SK-MEL-5 (cell line): ENCODE measurements at places on chromosomes 5 and 9. TPM values are rescaled to one million over a fixed set of nuclear protein-coding genes. Genes with fewer than 3 reads are reported as not detected.

The SLC6A3 gene
- not detected in 2 replicates for total RNA-seq

GRCh38 chr5:3466392-3466791, 129.2 kb upstream of the IRX1 start:
- DNase-seq, result no peak

The DRD1 gene
- total RNA-seq, result not detected in 2 replicates

The PCDHA11 gene
- total RNA-seq, result 1.0 and 1.9 TPM in 2 replicates

The TSSK1B gene
- not detected in 2 replicates for total RNA-seq

The TEX48 gene
- total RNA-seq, result not detected in 2 replicates

DNA sequence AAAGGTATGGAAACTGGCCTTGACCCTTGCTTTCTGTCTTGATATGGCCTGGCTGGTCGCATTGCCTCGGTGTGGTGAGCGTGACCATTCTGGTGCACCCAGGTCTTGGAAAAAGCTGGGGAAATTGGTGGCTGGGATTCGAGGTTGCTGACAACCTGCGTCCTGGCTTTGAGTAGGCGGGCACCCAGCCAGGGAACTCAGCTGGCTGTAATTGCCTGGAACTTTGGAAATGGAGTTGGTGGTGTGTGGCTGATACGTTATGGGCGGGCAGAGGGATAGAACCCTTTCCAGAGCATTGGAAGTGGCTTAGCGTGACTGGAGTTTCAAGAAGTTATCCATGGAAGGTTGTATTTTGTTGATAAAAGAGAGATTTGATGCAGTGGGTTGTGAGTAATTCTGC, 35.2 kb downstream of the KCNMB1 start:
- no peak for DNase-seq

The RNF14 gene
- 213 and 228 TPM in 2 replicates for total RNA-seq

The ST8SIA4 gene
- total RNA-seq, result 2.0 and 2.1 TPM in 2 replicates

The FGFR4 gene
- 15.2 and 16.6 TPM in 2 replicates for total RNA-seq

The RIMOC1 gene
- 67.8 and 68.4 TPM in 2 replicates for total RNA-seq

DNA sequence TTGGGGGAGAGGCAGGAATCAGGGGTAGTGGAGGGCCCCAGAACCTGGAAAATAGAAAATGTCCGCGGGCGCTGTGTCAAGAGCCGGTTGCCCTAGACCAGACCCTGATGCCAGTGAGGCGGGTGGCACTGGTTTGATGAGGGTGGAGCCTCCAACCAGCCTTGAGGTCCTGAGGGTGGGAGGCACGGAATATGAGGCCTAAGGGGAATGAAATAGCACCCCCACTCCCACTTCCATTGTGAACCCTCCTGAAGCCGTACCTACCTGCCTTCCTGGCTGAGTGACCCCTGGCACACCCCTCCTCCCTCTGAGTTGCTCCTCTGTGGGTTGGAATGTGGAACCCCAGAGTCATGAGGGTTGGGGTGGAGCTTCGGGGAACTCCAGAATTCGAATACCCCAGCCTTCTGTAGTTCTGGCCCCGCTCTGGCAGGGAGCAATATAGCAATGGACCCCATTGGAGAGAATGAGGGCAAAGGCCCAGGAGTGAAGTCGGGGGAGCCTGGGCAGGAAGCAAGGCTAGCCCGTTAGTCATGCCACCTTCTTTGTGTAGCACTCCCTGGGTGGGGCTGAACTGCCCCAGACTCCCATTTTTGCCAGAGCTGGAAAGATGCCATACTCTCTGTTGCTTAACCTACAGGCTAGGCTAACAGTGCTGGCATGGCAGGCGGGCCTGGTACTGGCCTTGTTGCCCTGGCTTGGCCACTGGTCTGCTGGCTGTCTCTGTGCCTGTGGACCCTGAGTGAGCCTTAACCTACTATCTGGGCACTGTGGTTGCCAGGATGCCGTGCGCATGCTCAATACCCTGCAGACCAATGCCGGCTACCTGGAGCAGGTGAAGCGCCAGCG, 1.0 kb downstream of the FPGS start:
- DNase-seq, result no peak

GRCh38 chr5:568809-569208, 43.3 kb upstream of the CEP72 start:
- no peak for DNase-seq

DNA sequence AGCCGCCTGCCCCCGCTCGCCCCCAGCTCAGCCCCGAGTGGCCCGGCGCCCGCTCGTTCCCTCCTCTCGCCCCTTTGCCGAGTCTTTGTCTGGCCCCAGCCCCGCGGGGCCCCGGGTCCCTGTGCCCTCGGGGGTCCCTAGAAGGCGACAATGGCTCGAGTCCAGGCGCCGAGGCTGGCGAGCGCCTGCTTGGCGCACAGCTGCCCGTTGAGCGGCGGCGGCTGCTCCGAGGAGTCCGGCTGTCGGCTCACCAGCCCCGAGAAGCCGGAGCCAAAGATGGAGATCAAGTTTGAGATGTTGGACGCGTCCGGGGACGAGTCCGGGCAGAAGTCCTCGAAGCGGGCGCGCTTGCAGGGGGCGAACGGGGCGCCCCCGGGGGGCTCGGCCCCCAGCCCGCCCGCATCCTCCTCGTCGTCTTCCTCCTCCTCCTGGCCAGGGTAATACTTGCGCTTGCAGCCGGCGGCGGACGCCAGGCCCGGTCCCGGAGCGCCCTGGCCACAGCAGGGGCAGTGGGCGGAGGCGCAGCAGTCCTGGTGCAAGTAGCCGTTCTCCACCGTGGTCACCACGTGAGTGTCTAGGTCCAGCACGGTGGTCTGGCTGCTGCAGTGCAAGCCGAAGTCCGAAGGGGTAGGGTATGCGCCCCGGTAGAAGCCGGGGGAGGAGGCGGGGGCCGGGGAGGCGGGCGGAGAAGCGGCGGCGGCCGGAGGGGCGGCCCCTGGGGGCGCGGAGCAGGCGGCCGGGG, 1.2 kb downstream of the IER5L start:
- DNase-seq, result peak; percentile 27

DNA sequence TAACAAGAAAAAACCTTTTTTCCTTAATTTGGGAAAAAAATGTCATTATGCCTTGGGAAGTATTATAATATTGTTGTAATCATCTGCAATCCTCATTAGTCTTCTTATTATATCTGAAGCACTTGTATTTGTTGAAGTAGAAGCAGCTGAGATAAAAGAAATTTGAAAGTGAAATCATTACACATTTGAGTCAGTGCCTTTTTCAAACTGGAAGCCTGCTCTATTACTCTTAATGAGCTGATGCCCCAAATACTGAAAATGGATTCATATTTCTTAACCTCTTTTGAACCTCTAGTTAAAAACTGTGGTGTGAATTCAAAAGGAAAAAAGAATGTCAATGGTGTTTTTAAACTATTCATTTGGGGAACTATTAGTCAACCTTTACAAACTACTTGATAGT, 1027.7 kb downstream of the NR2F1-AS1 start:
- DNase-seq, result no peak

- DNase-seq, result no peak
Observed at GRCh38 chr9:137433349-137433915, 7.7 kb downstream of the ENTPD8 start.

DNA sequence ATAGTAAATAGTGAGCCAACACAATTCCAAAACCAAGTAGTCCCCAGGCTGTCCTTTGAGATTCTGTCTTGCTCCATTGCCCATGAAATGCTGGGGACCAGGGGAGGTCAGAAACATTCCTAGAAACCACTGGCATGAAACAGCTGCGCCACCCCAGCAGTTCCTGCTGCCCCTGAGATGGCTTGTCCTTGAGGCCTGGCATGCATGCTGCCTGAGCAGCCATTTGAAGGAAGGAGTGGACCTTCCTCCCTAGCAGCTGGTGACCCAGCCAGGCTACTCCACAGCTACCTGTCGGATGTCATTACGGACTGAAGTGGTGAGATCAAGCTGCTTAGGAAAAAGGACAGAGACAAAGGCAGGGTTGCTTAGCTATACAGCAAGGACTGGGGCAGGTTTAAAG, 260.6 kb downstream of the DENND1A start:
- no peak for DNase-seq

The FCN1 gene
- total RNA-seq, result not detected in 2 replicates

The GDNF gene
- total RNA-seq, result 1.1 TPM in 2 replicates

DNA sequence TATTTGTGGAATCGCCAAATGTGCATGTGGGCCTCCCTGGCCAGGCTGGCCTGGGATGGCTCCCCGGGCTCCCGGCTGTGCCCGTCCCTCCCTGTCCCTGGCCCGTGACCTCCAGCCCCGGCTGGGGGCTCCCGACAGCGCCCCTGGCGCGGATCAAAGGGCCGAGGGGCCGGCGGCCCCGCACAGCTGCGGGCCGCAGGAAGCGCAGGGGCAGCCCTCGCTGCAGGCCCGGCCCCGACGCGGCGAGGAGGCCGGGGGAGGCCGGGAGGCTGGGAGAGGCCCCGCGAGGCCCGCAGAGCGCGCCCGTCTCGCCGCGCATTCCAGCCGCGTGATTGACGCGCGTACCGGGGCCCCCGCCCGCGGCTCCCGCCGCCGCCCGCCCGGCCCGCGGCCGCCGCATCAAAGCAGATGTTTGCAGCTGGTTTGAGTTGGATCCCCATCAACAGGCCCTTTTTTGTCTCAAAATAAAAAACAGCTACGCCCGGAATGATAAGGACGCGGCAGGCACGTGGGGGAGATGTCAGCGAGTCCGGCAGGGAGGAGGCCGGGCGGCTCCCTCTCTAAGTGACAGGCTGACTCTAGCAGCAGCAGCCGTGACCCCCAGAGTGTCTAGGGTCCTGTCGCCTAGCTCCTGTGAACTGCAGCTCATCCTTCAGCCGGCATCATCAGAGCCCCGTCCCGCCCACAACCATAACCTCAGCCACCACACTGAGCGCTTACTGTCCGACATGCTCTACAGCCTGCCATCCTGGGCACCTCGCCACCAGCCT, 69.4 kb downstream of the LMX1B start:
- DNase-seq, result no peak

GRCh38 chr9:469672-470551, 255.2 kb downstream of the DOCK8 start:
- peak; percentile 76 for DNase-seq

- DNase-seq, result no peak
Observed at GRCh38 chr9:93432964-93433363, 18.5 kb upstream of the FAM120A start.

The ADAMTSL2 gene
- total RNA-seq, result 0.83 and 1.1 TPM in 2 replicates

The AK8 gene
- 0.21 TPM in 1 of 2 replicates, not detected in the other for total RNA-seq

- no peak for DNase-seq
Observed at GRCh38 chr9:37956904-37957663, 53.2 kb upstream of the SLC25A51 start.

- DNase-seq, result peak; percentile 57
Observed at GRCh38 chr9:115593587-115594091, 475.7 kb upstream of the TNC start.

- DNase-seq, result no peak
Observed at GRCh38 chr5:66881480-66882161, 285.4 kb downstream of the MAST4 start.

The HTR4 gene
- not detected in 2 replicates for total RNA-seq

The PRSS3 gene
- total RNA-seq, result not detected in 2 replicates

The ARID3C gene
- total RNA-seq, result 0.11 and 0.26 TPM in 2 replicates

The RNF180 gene
- 3.7 and 5.5 TPM in 2 replicates for total RNA-seq

- DNase-seq, result no peak
Observed at GRCh38 chr5:119353686-119354366, 2.0 kb upstream of the TNFAIP8 start.

The CTSL gene
- 1,575 and 1,779 TPM in 2 replicates for total RNA-seq

The SLC36A3 gene
- not detected in 2 replicates for total RNA-seq

The ADAMTS2 gene
- not detected in 2 replicates for total RNA-seq

GRCh38 chr5:159341906-159342310, 11.6 kb upstream of the IL12B start:
- DNase-seq, result peak; percentile 77

The ZNG1F gene
- total RNA-seq, result 8.4 and 12.4 TPM in 2 replicates

- DNase-seq, result no peak
Observed at GRCh38 chr5:156913719-156914370, 49.2 kb downstream of the TIMD4 start.

DNA sequence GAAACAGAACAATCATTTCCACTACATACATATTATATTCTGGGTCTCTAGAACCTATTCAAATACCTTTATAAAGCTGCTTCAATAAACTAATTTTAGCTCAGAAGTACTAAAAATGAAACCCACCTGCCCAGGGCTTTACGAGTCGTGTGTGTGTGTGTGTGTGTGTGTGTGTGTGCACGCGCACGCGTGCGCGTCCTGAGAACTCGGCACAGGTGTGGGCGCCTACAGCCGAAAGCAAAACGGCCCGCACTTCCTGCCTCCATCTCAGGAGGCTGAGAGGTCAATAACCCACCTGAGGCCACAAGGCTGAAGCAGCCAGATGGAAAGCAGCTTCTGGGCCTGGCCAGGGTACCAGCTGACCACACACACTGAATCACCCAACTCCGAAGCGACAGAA, 3.0 kb downstream of the CLPTM1L start:
- no peak for DNase-seq

The FBP2 gene
- total RNA-seq, result not detected in 2 replicates

GRCh38 chr9:119164716-119165115, 204.5 kb downstream of the BRINP1 start:
- DNase-seq, result no peak

The ANAPC2 gene
- total RNA-seq, result 9.0 and 12.0 TPM in 2 replicates

The PTGDS gene
- not detected in 2 replicates for total RNA-seq
